ENCODE measurements at places on chromosomes 12 and 14. TPM values are rescaled to one million over a fixed set of nuclear protein-coding genes. Genes with fewer than 3 reads are reported as not detected.

Gene ZBTB39
- total RNA-seq, result 9.5 TPM

Gene OR6C2
- not detected for total RNA-seq

Gene KRT83
- total RNA-seq, result not detected

Gene RIPK3
- 34.6 TPM for total RNA-seq

Gene KRT86
- total RNA-seq, result 0.48 TPM
